ENCODE measurements at places on chromosomes 1 and 21.

DNA sequence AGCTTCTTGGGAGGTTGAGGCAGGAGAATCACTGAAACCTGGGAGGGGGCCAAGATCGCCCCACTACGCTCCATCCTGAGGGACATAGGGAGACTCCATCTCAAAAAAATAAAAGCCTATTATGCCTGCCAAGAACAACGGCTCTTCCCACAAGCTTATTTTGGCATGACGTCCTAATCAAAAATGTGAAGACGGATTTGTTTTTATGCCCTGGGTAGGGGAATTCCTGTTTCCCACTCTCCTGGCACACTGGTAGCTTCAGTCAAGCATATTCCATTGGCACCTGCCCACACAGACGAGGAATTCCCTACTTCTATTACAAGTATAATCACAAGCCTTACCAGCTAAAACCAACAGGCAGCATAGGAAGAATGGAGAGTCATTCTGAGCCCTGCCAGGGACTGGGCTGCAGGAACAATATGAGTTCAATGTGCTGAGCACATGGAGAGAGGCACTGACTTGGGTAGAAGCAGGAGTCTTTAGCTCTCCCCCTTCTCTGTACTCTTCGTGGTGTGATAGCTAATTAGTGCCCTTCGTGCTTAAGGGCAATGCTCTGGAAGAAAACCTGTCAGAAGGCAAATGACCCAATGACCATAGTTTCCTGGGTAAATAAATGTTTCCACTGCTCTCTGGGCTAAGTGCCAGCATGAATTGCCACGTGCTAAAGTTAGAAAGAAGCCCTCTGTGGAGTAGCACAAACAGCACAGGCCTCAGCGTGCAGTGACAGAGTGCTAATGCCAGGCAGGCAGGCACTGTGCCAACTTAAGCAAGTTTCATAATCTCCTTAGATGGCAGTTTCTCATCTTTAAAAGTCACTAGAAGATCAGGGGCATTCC is 16.8 kb downstream of the TNFSF4 start:
- peak; percentile 73 for DNase-seq

- peak; percentile 40 for DNase-seq
Observed at GRCh38 chr1:58782178-58783089, 1.4 kb downstream of the JUN start.

GRCh38 chr1:201988601-201989000 is 6.2 kb downstream of the RNPEP start:
- DNase-seq, result no peak

DNA sequence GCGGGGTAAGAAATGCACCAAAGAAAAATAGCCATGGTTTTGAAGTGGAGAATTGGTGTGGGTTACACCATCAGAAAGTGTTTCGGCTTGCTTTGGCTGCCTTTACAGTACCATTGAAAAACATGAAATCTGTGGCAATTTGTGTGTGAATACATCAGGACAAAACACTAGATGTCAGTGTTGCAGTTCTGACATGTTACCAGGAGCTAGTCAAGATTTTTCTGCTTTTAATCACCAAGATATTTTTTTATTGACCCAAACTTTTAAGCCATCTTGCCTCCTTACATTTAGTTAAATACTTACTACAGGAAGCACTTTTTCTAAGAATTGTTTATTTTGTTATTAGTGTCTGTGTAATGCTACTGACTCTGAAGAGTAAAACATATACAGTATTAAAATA is 14.3 kb downstream of the RRP15 start:
- DNase-seq, result peak; percentile 63

DNA sequence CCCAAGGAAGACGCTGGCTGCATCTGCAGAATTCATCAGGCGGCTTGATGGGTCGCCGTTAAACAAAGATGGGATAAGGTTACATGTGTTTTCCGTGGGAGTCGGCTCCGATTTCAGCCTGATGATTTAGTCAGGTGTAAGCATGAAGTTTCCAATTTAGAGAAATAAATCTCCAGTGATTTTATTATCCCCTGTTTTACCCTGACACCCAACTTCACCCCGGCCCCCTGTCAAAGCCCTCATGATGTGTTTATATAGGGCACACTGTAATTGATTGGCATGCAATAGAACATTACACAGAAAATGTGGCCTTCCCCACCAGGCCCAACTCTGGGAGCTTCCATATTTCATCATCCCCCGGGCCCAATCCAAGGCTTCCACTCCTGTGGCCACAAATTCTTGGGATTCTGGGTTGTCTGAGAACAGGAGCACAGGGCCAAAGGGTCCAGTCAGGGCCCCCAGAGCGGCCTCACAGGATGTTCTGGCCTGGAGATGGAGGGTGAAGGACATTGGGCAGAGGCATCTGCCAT is 72.5 kb downstream of the FOXD2 start:
- DNase-seq, result no peak

DNA sequence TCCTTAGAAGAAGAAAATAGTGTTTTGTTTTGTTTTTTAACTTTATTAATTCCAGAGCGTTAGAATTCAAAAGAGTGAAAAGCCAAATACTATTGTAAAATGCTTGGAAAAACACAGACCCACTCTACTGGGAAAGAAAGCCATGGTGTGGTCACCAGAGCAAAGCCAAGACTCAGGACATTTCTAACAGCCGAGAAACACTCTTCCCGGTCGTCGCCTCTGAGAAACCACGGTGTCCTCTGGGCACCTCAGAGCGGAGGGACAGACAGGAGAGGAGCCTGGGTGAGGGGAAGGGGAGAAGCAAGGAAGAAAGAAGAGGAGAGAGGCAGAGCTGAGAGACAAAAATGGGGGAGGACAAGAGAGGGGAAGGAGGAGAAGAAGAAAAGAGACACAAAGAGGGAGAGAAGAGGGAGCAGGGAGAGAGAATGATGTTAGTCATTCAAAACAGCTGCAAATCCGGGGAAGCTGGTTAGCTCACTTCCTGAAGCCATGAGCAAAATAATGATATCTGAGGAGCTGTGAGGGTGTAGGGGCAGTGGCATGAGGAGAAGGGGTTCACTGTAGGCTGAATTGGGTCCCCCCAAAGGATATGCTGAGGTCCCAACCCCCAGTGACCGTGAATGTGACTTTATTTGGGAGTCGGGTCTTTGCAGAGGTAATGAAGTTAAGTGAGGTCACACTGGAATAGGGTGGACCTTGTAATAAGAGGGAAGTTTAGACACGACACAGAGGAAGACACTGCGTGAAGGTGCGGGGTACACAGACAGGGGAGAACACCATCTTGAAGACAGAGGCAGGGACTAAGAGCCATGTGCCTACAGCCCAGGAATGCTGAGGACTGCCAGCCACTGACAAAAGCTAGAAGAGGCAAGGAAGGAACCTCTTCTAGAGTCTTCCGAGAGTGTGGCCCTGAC is 58.2 kb upstream of the DMRTB1 start:
- no peak for DNase-seq

- peak; percentile 96 for DNase-seq
Observed at GRCh38 chr21:45470773-45471524, 66.0 kb downstream of the COL18A1 start.

DNA sequence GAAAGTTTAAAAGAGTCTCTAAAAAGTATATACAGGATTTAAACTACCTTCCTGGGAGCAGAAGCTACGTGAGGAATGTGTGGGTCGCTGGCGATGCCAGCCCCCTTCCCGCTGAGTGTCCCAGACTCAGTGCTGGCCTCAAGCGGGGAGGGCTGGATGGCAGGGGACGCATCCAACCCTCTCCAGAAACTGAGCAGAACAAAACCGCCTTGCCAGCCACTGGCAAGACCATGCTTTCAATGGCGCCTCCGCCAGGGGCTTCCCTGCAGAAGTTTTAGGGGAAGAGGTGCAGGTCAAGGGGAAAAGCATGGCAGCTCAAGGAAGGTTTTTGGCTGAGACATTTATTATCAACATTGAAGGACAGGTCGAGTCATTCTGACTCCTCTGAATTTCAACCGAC is 26.1 kb downstream of the NADK start:
- DNase-seq, result no peak

DNA sequence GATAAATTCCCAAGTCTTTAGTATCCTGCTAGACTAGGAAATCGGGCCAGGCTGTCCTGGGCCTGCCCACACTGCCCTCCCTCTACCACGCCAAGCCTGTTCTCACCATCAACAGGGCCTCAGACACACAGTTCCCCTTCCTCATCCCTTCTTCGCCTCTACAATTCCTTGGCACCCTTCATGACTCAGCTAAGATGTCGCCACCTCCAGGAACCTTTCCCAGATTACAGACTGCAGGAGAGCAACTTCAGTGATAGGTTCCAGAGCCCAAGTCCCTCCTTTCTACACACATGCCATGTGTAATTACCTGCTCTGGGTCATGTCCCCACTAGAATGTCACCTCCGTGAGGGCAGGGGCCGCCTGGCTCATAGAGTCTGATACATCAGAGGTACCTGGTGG is 3.3 kb downstream of the RIMS3 start:
- DNase-seq, result peak; percentile 35

- peak; percentile 72 for DNase-seq
Observed at GRCh38 chr1:29243871-29244200, 7.5 kb downstream of the PTPRU start.

GRCh38 chr1:222167111-222167510 is 380.8 kb downstream of the HHIPL2 start:
- peak; percentile 94 for DNase-seq

- no peak for DNase-seq
Observed at GRCh38 chr1:185679220-185679619, 55.0 kb upstream of the HMCN1 start.

GRCh38 chr1:22817462-22817861 is 106.8 kb downstream of the EPHB2 start:
- DNase-seq, result no peak

DNA sequence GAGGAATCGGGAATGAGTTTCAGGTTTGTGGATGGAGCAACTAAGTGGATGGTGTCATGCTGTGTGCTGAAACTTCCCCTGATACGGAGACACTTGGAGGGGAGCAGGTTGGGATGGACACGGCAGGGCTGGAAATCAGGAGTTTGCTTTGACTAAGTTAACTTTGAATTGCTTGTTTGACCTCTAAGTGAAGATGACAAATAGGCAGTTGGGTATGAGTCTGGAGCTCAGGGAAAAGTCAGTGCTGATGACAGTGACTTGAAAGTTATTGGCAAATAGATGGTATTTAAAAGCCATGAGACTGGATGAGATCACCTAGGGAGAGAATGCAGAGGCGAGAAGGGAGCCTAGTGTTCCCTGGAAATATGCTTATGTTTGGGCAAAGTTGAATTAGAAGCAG is 12.8 kb upstream of the ZSCAN20 start:
- peak; percentile 40 for DNase-seq

GRCh38 chr1:32426489-32427255 is 32.4 kb upstream of the BSDC1 start:
- no peak for DNase-seq

DNA sequence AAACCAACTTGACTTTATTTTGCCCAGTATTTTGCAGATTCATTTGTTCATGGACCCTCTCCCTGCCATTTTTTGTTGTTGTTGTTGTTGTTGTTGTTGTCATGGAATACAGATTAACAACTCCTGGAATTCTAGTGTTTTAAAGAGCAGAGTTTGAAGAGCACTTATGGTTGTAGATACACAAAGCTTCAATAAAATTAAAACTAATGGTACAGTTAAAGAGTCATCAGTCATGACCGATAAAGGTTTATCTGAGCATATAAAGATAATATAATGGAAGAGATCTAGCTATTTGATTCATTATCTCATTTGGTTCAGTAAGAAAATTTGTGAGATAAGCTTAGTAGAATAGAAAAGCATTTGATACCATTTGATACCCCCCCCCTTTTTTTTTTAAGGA is 21.8 kb downstream of the NEK7 start:
- DNase-seq, result no peak

DNA sequence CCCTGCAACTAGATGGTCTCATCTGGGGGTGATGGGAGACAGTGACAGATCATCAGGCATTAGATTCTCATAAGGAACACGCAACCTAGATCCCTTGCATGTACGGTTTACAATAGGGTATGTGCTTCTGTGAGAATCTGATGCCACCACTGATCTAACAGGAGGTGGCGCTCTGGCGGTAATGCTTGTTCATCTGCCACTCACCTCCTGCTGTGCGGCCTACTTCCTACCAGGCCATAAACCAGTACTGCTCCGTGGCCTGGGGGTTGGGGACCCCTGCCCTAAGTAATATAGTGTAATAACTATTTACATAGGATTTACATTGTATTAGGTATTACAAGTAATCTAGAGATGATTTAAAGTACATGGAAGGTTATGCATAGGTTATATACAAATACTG is 134.9 kb downstream of the CLEC20A start:
- no peak for DNase-seq

- no peak for DNase-seq
Observed at GRCh38 chr1:117556341-117556740, 49.5 kb upstream of the TENT5C start.

DNA sequence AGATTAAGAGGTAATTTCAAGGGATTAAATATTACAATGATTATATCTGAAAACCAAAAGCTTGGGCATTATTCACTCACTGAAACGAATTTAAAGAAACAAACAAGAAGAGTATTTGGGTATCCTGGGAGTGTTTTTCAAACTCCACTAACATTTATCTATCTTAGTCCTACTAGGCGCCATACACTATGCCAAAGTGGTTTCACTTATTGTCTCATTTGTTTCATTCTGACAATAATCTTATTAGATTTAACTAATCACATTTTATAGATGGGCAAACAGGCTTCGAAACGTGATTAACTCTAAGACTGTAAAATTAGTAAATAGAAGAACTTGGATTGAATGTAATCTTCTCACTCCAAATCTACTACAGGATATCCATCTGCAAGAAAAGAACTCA is 25.4 kb downstream of the ASH1L start:
- no peak for DNase-seq

GRCh38 chr1:3679799-3680453 is 27.6 kb downstream of the TP73 start:
- no peak for DNase-seq

DNA sequence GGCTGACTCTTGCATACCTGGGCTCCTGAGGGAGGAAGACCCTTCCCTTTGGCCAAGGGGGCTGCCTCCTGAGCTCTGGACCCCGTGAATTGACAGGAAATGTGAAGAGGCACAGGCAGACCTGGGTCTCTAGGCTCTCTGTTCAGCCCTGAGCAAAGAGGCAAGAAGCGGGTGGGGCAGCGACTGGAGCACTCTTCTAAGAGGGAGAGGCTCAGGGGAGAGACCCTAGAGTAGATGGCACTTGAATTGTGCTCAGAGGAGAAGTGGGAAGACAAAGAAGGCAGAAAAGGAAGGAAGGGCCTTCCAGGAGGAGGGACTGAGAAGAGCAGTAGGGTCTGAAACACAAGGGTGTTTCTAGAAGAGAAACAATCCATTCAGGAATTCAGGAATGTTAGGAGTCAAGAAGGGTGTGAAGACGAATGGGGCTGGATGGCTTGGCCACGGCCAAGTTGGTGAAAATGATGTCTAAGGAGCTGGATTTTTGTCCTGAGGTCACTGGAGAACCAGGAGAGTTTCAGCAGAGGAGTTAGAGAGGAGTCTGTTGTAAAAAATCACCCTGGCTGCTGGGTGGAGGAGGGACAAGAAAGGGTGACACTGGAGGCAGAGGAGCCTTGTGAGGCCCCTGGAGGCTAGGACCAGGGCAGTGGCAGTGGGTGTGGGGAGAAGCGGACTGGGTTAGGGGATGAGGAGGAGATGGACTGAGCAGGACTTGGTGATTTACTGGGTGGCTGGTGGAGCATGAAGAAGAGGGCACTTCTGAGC is 5.3 kb downstream of the TIE1 start:
- DNase-seq, result no peak
